Activated CD8-positive, alpha-beta memory T cell treated with anti-CD3 and anti-CD28 coated beads for 1 hour (primary cell): ENCODE measurements at places on chromosomes 7 and 10.

DNA sequence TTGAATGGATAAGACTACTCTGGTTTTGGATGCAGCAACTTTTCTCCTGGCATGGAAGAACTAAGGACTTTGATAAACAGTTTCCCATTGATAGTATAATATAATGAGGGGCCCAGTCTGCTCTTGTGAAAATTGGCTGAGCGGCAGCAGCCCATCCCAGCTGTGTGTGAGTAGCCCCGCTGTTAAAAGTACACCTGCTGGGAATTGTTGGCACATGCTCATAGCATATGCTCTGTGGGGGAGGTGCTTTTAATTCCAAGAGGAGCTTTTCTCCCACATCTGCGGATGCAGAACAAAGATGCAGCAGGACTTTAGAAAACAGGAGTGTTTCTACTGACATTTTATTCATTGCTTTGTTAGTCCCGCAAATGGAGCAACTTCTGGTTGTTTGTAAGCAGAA, 19.0 kb downstream of the SRI start:
- DNase-seq, result no peak

- no peak for DNase-seq
These were observed 102.0 kb upstream of the RPA3 start for GRCh38 chr7:7820409-7820808.

GRCh38 chr10:97543025-97543546, 29.5 kb upstream of the ANKRD2 start:
- DNase-seq, result no peak

- no peak for DNase-seq
These were observed 25.5 kb upstream of the KNDC1 start for GRCh38 chr10:133134411-133135115.

- no peak for DNase-seq
These were observed 42.5 kb downstream of the NOD1 start for GRCh38 chr7:30436046-30436445.

DNA sequence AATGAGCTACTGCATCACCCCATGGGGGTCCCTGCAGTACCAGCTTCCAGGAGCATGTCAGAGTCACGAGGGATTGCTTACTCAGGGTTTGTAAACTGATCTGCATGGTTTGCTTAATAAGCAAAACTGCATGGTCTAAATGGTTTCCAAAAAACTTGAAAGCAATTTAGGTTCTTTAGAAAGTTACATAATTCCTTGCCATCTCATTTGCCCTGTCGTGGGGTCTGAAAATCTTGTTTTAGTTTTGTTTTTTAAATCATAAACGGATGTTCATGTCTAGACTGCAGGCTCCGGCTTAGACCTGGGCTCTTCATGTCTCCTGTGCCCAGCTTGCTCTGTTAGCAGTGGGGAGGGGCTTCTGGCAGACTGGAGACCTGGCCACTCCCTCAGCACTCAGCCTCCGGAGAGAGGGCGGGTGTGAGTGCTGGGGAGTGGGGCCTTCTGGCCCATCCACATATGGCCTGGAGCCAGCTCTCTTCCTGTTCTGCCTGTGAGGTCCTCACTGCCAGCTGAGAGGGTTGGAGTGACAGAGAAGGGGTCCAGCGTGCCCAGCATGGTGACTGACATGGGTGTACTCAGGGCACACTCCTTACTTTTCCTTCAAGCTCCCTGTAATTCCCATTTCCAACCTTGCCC, 17.5 kb downstream of the PRF1 start:
- DNase-seq, result no peak

DNA sequence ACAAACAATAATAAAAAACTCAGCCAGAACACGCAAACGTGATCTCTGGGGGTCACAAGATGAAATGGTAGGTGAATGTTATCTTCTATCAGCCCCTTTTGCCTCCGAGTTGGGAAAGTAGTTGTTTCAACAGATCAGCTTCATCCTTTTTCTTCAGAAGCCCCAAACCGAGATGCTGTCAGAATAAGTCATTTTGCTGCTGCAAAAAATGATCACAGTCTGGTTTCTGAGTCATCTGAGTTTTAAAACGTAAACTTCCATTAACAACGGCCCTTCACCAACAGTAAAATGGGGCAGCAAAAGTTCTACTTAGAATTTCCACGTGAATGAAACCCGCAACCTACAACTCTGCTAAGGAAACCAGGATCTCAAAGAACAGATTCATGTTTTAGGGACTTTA, 44.9 kb downstream of the JCAD start:
- DNase-seq, result no peak

DNA sequence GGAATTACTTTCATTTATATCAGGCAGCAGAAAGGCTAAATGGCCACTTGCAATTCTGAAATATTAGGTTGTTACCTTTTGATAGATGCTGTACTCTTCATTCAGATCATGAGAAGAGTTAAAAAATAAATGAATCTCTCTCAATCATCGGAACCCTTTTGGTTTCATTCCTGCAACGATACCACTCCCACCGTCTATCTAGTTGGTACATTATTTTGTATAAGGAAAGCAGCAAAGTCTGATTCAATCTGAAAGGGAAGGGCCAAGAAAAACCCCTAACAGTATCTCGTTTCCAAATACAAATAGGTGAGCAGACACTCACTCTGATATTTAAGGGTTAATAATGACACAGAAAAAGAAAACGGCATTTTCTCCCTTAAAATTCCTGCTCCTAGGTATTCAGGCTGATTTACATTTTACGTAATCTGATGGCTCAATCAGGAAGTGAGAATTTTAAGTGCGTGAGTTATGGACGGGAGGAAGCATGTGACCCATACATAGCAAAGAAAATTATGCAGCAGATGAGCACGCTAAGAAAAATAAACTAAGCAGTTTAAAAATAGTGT, 209.4 kb upstream of the KLF14 start:
- no peak for DNase-seq

DNA sequence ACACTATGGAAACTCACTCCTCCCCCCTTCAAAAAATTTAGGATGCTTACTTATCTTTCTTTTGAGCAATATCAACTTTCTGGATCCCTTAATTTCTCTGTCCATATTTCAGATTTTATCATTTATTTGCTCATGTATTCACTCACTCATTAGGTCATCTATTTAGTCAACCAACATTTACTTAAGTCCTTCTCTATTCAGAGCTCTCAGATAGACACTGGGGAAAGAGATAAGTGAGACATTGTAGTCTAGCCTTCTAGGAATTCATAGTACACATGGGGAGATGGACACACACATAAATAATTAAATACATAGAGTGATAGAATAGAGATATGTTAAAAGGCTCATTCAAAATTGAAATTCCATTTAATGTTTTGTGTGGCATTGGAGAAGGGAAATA, 9.2 kb downstream of the CPN1 start:
- DNase-seq, result no peak

GRCh38 chr7:152756116-152756515, 3.4 kb upstream of the ACTR3B start:
- no peak for DNase-seq

GRCh38 chr7:133282094-133282493, 29.2 kb downstream of the EXOC4 start:
- no peak for DNase-seq

DNA sequence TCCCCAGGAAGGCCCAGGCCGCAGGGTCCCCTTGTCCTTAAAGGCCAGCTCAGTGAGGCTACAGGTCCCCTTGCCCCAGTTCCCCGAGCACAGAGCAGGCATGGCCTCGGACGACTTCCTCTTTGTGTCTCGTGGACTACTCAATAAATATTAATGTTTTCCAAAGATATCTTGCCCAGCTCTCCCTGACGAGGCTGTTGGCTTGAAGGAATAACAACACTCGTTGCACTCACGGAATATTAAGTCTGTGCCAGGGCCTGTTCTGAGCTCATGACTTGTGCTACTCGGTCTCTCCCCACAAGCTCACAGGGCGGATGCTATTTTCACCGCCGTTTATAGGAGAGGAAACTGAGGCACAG, 68.2 kb downstream of the CUX1 start:
- DNase-seq, result no peak

DNA sequence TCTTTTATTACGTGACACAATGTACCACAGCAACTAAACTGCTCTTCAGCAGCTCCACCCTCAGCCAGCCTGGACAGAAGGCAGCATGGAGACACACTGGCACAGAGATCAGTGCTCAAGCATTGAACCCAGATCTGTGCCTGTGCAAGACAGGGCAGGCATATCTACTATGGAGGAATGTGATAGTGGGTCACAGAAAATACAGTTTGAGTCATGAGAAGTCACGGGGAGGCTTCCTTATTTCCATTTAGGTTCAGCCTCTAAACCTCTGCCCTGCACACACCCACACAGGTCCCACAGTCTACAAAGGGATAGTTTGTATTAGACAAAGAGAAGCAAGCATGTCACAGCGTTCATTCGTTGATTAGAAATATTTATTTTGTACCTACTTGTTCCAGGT, 187.4 kb upstream of the AGR3 start:
- DNase-seq, result no peak

DNA sequence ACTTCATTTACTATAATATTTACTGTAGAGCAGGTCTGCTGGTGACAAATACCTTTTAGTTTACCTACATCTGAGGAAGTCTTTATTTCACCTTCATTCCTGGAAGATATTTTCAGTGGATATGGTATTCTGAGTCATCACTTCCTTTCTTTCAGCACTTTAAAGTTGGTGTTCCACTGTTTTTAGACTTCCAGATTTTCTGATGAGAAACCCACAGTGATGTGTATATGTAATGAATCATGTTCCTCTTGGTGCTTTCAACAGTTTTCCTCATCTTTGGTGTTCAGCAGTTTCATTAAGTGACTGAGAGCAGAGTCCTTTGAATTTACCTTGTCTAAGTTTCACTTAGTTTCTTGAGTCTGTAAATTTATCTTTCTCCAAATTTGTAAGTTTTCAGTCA, 36.4 kb downstream of the COPG2 start:
- no peak for DNase-seq

GRCh38 chr10:16519908-16520861, 1.5 kb downstream of the C1QL3 start:
- DNase-seq, result no peak

- no peak for DNase-seq
These were observed 61.8 kb downstream of the NRP1 start for GRCh38 chr10:33272635-33273034.

- no peak for DNase-seq
These were observed 765.9 kb downstream of the GRID1 start for GRCh38 chr10:85600744-85601081.

DNA sequence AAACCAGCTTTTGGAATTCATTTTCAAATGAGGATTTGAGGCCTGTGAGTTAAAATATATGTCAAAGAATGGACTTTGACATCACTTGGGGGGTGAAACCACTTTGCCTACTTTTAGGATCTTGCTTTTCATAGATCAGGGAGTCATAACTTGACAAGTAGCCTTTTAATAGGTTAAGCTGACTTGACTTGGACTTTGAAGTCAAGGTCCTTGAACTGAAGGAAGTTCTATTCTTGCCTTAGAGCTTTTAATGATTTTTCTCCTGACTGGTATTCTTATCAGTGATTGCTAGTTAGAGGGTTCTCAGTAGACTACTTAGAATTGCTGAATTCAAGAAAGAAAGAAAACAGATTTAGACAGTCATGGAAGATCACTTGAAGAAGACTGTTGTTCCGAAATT, 17.7 kb downstream of the AGR2 start:
- DNase-seq, result no peak

DNA sequence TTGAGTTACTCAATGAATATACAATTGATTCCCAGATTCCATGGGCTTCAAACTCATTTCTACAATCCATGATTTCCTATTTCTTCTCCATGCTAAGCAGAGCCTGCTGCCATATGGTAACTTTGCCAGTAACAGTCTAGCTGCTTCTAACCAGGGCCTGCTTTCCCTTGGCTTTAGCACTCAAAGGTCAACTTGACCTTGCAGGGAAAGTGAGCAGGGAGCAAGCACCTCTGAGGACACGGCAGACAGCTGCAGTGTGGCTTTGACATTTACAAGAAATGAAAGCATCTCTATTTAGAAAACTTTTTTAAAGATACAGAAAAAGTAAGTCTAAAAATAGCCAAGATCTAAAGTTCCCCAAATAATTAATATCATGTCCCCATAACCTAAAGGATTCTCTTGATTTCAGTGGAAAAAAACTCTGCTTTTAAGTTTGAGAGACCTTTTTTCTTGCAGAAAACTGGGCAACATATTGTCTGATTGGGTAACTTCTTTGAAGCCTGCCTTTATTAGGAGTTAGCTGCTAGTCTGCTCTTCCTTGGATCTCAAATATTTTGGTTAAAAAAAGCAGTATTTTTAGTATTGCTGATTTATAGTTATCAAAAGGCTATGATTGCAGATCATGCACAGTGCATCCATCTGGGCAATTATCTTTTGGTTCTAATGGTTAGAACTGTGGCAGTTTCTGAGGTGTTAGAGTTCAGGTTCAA, 257.9 kb downstream of the AHR start:
- no peak for DNase-seq

- no peak for DNase-seq
These were observed 102.0 kb downstream of the ADARB2 start for GRCh38 chr10:1635340-1635739.

DNA sequence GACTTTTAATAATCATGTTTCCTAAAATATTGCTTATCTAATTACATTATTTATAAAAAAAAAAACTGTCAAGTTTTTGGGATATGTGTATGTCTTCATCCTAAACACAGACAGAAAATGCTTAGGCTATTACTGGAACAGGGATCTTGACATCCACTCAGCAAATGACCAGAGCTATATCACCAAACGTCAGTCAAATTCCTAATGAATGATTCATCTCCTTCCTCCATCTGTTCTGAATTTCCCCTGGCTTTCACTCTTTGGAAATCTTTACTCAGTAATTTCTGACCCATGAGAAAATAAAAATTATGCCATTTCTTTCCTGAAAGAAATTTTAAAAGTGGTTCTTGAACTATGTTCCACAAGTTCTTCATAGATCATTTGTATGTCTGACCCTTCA, 552.4 kb upstream of the KCND2 start:
- DNase-seq, result no peak

- DNase-seq, result no peak
These were observed 81.3 kb downstream of the VWDE start for GRCh38 chr7:12322284-12322902.

DNA sequence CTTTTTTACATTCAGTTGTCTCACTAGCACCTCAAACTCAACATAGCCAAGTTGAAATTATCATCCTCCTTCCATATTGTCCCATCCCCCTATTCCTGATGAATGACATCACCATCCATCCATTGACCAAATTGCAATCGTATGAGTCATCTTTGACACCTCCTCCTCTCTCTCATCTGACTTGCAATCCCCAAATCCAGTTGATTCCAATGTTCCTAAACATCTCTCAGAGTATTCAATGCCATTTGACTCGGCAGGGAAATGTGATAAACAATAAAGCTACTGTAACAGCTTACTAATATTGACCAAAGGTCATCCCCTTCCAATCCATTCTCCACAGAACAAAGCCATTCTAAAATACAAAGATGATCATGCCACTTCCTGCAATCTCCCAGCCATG, 1047.8 kb downstream of the NRG3 start:
- DNase-seq, result no peak

- DNase-seq, result no peak
These were observed 16.8 kb upstream of the ABCB5 start for GRCh38 chr7:20598459-20599309.

DNA sequence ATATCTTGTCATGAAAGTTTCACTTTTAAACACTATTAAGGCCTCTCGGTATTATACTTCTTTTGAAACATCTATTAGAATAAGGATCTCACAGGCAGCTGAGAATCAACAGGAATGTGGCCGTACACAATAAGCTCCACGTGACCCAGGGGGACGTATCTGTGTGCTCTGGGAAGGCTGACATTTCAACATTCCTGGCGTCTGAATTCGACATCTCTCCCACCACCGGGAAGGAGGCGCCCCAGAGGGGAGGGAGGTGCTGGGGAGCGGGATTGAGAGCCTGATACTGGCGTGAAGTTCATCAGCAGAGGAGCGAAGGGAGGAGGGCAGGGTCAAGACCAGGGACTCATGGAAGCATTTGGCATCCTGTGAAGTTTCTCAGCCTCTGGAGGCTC, 401.3 kb downstream of the DNAJB6 start:
- DNase-seq, result no peak
